Bronchial epithelial cell (primary cell): ENCODE measurements at places on chromosomes 2 and 18. TPM values are rescaled to one million over a fixed set of nuclear protein-coding genes. Genes with fewer than 3 reads are reported as not detected.

CHRND gene
- total RNA-seq: not detected in 2 replicates

KHK gene
- 0.53 and 0.77 TPM in 2 replicates for total RNA-seq

KCNK3 gene
- total RNA-seq: not detected in 2 replicates

ZC3H15 gene
- 120 and 128 TPM in 2 replicates for total RNA-seq

TXNDC2 gene
- total RNA-seq: under 0.01 TPM in 1 of 2 replicates, not detected in the other

FNDC4 gene
- 7.6 and 8.1 TPM in 2 replicates for total RNA-seq
